ENCODE measurements at places on chromosomes 1 and 21.

DNA sequence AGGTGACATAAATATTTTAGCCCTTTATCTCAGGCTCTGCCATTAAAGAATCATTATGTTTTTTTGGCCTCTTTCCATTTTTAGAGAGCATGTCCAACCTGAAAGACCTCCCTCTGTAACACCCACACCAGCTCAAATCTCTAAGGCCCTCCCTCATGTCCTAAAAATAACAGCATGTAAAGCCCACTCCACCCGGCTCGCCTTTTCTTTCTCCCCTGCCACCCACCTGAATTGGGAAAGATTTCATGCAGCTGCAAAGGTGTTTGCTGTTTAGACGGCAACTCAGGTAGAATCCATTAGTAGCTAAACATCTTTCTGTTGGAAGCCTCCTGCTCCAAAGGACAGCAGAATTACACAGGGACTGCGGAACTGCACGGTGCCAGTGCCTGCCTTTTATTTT, 79.9 kb downstream of the DMRTA2 start:
- DNase-seq, result no peak

- DNase-seq, result no peak
Measured at GRCh38 chr21:15079269-15079668, 14.5 kb upstream of the NRIP1 start.

GRCh38 chr1:156080863-156081179, 1.4 kb downstream of the MEX3A start:
- no peak for DNase-seq

DNA sequence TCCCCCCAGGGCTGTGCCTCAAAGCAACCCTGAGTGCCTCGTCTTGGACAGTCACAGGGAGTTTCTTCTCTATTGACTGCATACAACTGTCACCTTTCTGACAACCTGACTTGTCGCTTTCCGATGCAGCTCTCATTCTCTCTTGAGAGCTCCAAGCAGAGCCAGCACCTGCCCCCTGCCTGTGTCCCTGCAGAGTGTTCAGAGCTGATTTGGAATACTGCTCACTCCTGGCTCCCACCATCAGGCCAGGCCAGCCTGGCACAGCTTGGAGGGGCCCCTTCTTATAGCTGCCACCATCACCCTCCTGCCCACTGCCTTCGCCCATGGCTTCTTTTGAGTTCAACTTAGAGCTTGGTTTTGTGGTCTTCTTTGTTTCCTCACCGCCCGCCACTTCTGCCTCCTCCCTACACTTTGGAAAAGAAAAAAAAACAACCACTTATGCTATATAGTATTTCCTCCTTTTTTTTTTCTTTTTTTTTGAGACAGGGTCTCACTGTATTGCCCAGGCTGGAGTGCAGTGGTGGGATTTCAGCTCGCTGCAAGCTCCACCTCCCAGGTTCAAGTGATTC, 12.3 kb downstream of the NCF2 start:
- DNase-seq, result no peak

DNA sequence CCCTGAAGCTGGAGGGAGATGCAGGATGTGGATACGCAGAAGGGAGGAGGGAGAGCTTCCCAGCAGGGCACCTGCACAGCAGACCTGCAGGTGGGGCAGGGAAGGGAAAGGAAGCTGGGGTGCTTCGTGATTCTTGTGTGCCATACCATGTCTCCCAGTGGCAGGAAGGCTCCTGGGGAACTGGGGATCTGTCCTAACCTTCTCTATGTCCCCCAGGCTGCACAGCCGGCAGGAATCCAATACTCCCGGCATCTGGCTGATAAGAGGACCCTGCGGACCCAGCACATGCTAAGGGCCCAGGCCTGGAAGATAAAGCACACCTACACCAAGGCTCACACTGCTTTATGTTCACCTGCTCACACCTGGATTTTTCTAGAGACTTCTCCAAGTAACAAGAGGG, 79.4 kb downstream of the ITPKB start:
- DNase-seq, result no peak

DNA sequence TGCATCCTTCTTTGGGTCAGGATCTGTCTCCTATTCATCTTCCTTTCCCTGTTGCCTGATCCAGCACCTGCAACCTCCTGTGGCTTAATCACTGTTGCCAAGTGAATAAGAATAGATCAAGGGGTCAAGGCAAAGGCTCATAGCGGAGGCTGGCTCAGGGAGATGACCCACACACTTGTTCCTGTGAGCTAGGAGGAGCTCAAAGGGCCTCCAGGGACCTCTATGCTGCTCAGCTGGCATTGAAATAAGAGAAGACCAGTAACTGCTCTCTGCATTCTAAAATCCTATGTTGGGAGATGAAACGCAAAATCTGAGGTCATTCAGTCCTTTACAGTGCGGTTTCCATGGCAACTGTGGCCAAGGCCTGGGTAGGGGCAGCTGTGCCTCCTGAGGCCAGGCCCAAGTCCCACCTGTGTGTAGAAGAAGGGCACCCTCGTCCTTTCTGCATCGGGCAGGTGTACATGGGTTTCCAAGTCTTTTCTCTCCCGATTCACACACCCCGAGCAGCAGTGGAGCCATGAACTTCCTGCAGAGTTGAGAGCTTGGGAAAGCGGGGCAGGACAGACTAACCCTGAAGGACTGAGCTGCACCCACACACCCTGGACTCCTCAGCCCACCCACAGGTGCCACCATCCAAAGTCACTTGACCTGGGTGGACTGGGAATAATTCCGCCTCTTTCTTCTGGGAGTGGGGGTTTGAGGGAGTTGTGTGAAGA, 27.8 kb upstream of the STUM start:
- DNase-seq, result no peak

DNA sequence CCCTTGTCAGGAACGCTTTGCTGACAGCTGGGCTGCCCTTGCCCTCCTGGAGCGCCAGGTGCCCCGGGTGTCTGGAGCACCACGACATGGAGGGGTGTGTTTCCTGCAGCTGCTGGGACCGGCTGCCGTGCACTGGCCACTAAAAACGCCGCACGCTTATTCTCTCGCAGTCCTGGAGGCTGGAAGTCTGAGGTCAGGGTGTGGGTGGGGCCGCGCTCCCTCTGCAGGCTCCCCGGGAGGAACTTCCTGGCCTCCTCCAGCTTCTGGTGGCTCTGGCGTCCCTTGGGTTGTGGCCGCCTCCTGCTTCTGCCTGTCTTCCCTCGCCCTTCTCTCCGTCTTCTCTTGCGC, 28.0 kb upstream of the PLCH2 start:
- DNase-seq, result no peak

DNA sequence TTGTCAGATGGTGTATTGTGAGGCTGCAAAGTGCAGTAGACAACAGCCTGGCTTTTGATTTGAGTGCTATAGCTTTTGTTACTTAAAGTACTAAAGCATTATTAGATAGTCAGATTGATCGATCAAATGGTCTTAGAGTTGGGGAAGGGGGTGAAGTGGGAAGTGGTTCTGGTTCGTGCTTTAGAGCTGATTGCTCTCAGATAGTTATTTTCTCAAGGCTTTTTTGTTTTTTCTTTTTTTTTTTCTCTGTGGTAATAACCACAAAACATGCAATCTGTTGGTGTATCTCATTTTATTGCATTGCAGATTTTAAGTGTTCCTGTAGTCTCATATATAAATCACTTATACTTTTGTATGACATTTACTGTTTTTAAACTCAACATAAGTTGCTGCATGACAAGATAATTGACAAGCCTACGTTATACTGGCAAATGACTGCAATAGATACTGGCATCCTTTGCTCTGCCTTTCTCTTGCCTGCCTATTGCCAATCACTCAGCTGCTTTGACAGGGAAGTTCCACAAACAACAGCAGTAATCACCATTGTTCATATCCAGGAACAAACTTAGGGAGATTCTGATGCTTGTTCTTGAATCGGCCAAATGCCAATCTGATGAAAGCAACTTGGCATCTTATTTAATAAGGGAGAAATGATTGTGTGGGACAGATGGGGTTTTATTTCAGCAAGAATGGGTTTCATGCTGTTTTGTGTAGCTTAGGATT, 125.0 kb upstream of the B3GALT2 start:
- no peak for DNase-seq
